AG04449 (cell line): ENCODE measurements at places on chromosomes 3 and 15.
A peak's percentile ranks its signal among the peaks of the same experiment; 100 is the strongest.

DNA sequence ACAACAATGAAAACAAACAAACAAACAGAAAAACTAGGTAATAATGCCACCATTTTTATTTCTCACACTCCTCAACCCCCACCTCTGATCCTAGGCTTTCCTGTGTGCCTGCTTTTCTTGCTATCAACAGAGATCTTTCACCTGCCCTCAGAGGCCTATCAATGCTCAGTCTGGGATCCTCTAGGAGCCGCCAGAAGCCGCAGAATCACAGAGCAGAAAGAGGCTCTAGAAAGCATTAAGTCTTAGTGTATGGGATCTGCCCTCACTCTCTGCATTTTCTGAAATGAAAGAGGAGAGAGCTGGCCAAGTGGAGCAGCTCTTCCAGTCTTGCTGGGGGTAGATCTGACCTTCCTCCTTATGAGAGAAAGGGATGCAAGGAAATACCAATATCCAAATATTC, 306.8 kb downstream of the TUSC7 start:
- no peak for DNase-seq

DNA sequence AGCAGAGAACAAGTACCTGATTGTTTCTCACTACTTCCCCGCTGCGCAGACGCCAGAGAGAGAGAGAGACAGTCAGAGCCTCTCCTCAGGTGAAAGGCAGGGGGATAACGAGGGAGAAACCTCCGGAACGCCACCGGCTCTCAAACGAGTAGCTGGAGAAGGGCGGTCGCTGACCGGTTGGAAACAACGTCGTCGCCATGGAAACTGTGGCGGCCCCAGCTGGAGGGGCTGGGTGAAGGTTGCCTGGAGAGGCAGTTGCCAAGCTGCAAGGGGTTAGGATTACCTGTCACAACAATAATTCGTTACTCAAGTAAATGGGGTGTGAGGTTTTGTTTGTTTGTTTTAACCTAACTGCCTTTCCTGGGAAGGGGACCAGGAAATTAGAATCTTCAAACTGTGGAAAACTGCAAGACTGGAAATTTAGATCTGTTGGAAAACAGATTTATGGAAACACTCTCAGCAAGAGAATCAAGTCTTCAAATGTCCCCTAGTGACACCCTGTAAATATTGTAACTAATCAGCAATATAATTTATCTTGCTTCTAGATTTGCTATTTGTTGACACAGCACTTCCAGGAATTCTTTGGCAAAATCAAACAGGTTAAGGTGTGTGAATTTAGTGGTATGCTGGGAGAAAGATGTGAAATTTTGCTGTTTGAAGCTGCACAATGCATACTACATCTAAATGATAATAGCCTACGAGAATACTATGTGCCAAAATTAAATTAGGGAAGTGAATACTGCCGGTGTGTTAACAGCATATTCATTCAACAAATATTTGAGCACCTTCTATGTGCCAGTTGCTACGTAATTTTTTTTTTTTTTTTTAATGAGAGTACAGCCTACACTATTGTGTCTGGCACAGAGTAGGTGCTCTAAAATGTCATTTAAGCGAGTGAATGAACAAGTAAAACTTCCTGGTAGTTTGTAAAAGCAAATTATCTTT, at the start of gene DNAH12:
TSS of gene DNAH12 (minus strand) at position 164 of the 945 bp plus-strand sequence. CDS start 1,474 bp downstream, outside the sequence.
- no peak for DNase-seq

DNA sequence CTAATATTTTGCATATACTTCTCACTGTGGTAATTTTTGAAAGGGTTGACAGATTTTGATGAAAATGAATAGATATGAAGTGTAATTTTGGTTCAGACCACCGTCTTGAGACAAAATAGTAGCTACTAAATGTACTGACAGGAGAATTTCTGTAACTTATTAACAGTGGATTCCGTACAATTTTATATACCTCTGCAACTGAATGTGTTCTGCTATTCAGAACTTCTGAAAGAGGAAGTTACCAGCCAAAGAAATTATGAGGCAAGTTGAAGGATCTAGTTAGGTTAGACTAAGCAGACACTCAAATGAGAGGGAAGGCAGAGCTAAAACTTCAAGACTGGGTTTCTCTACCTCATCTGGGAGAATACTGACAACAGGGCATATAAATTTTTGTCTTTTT, 29.4 kb downstream of the GAP43 start:
- no peak for DNase-seq

GRCh38 chr3:105594219-105594618, 227.5 kb downstream of the ALCAM start:
- no peak for DNase-seq

DNA sequence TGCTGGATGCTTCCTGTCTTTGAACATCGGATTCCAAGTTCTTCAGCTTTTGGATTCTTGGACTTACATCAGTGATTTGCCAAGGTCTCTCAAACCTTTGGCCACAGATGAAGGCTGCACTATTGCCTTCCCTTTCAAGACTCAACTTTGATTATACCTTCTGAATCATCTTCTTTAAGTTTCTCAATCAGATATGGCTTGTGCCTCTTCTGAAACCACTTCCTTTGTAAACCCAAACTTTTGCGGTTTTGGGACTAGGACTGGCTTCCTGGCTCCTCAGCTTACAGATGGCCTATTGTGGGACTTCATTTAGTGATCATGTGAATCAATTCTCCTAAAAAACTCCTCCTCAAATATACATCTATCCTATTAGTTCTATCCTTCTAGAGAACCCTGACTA, 47.1 kb upstream of the CADPS start:
- DNase-seq = no peak

DNA sequence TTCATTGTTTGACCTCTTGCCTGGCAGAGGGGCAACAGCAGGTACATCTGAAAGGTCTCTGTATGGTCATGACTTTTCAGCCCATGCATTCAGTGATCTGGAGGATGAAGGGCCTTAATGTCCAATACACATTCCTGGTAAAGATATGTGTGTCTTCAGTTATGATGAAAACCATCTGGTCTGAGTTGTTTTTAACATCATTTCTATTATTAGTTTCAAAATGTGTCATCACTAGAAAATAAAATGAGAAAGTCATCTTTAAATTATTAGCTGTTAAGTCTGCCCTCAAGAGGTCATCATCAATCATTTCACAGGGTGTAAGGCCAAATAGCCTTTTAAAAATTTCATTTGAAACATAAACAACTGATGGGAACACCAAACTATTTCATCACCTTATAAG, 92.1 kb upstream of the PLSCR4 start:
- no peak for DNase-seq

- DNase-seq = no peak
Measured at GRCh38 chr3:187750006-187750512, 4.8 kb upstream of the BCL6 start.

- no peak for DNase-seq
Measured at GRCh38 chr3:64082411-64082810, 59.1 kb upstream of the PSMD6 start.

GRCh38 chr3:65593780-65594752, 444.7 kb downstream of the MAGI1 start:
- DNase-seq = no peak

GRCh38 chr15:90646662-90647305, 70.4 kb upstream of the BLM start:
- no peak for DNase-seq

DNA sequence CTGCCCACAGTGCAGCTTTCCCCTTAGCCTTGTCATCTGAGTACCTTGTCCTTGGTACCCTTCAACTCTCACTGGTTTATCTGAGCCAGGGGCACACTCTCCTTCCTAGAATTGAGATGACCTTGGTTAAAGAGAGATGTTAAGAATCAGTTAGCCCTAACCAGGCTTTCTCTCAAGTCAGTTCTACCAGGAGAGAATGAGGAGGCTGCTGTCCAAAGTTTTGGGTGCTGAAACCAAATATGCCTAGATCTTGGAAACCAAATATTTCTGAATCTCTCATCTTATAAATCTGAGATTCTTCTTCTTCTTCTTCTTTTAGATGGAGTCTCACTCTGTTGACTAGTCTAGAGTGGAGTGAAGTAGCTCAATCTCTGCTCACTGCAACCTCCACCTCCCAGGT, 12.0 kb upstream of the CTXND1 start:
- DNase-seq = no peak

GRCh38 chr3:104132566-104133403, 1233.9 kb upstream of the ALCAM start:
- no peak for DNase-seq

DNA sequence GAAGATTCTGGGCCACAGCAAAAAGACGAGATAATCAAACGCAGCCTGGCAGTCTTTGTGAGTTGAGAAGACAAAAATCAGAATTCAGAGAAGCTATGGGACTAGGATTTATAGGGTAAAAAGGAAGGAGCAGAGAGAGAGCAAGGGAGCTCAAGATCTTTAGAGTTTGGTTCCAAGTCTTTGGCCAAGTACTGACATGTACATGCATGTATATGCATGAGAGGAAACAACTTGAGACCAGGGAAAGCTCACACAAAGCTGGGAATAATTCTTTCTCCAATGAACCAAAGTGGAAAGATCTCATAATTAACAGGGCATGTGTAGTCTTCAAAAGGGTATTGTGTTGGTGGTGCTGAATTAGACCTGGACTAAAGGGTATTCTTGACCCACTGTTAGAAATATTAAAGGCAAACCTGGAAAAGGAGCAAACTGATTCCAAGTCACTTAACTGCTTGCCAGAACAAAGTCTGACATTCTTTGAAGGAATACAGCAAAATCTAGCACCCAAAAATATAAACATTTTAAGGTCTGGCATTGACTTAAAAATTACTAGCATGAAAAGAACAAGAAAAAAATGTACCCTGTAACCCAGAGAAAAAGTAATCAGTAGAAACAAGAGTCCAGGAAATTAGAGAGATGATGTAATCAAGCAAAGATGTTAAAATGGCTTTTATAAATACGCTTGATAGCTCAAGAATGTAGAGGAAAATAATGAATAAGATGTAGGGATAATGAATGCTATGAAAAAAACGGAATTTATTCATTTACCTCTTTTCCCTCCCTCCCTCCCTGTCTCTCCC, 226.0 kb upstream of the CGNL1 start:
- DNase-seq = peak; percentile 41

DNA sequence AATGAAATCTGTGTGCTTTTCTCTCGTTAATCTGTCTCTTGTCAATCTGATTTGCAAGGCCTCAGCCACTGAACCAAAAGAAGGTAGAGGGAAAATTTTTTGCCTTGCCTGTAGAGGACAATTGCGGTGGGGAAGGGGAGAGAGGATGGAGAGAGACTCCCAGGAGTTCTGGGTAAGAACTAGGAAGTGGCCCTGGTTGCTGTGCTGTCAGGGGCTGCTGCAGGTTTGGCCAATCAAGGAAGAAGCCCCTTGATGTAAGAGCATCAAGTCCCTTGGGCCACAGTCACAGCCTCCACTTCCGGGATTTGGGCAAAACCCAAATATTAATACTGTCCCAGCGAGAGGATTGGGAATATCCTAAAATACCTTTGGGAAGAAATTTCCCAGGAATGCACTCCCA, 43.3 kb downstream of the TRANK1 start:
- no peak for DNase-seq

DNA sequence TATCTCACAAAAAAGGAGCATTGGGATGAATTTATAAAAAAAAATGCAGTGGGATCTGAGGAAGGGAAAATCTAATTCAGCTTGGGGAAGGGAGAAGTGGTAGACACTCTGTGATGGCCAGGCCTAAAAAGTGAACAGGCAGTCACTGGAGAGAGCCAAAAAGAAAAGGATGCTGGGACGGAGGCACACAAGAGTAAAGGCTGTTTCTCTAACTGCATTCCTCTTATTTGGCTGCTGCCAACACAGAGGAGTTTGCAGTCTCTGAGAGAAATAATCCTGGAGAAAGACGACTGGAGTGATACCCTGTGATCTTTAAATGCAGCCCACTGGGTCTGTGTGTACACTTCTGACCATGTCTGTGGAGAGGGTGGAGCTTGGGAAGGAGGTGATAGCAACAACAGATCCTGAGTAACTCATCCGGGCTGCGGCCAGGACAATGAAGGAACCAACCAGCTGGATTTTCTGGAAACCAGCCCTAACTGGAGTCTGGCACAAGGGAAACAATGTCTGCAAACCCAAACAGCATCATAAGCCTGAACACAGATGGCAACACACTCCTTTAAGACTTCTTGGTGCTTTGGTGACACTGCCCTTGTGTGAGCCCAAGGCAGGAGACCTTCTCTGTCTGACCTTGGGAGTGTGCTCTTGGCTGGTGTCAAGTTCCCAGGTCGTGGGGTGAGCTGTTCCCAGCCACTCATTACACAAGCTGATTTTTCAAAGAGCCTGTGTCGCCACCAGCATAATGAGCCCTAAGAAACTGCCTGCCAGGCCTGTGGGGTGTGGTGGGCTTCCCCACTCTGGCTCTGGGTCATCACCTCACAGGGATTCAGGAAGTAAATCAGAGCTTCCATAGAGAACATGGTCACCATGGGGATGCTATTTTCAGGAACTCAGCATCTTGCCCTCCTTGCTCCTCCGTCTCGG, 8.0 kb downstream of the FYCO1 start:
- DNase-seq = no peak

DNA sequence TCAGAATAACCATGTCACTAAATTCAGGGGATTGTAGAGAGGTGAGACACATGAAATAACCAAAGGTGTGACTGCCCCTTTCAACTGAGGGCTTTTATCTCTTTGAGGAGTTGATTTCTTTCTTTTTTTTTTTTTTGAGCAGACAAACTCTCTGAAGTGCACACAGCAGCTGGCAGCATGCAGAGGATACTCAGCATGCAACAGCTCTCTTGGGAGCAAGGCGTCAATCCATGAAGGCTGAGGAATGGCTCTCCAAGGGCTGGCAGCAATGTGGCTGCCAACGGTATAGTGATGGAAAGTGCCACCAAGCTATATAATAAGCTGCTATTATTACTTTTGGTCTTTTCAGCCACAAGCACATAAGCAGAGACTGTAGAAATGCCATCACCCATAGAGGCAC, 226.7 kb upstream of the FEZF2 start:
- DNase-seq = no peak

DNA sequence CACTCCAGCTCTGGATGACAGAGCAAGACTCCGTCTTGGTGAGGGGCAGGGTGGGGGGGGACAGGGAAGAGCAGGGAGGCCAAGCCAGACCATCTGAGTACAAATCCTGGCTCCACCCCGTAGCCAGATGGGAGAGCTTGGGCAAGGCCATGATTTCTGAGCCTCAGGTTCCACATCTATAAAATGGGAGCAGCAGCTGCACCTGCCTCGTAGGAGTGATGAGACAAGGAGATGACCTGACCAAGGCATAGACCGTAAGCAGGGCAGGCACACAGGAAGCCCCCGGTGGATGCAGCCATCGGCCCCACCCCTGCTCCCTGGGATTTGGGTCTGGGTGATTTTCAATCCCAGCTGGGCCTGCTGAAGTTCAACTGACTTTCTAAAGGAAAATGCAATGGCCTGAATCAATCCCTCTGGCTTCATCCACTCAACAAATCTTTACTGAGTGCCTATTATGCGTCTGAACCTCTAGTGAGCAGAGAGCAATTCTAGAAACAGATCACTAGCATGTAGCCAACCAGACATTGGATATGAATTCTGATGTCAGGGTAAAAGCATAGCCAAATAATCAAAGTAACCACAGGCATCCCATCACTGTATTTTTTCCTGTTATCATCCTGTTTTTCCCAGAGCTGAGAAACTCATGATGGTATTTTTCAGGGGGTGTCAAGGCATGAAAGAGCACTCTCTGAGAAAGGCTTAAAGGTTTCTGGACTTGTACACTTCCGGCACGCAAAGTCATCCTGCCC, 141.2 kb downstream of the NUP210 start:
- DNase-seq = no peak

GRCh38 chr15:45128971-45129639, 574 bp downstream of the DUOXA1 start:
- no peak for DNase-seq

- no peak for DNase-seq
Measured at GRCh38 chr3:13012221-13012691, 61.0 kb downstream of the IQSEC1 start.
